ENCODE measurements at places on chromosomes 3 and 15. TPM values are rescaled to one million over a fixed set of nuclear protein-coding genes. Genes with fewer than 3 reads are reported as not detected.

DNA sequence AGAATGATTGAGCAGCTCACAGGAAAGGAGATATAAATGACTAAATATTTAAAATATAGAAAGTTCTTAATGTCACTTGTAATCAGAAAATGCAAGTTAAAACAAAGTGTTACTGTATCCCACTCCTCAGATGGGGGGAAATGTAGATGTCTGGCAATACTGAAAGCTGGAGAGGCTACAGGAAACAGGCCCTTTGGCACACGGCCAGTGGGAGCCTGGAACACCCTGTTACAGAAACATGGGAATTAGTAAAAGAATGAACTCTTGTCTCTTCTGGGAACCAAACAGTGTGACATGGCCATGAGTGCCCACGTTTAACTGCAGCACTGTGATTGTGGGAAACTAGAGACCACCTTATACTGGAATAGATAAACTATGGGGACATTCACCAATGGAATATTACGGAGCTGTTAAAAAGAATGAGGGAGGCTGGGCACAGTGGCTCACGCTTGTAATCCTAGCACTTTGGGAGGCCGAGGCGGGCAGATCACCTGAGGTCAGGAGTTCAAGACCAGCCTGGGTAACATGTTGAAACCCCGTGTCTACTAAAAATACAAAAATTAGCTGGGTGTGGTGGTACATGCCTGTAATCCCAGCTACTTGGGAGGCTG, 50.2 kb downstream of the CDCP1 start:
- DNase-seq = no peak

- DNase-seq = no peak
Measured at GRCh38 chr3:177234121-177234520, 36.8 kb upstream of the TBL1XR1 start.

- DNase-seq = peak; percentile 74
Measured at GRCh38 chr3:174153871-174154270, 705.3 kb upstream of the NAALADL2 start.

- peak; percentile 82 for DNase-seq
Measured at GRCh38 chr3:185280572-185281365, 26.9 kb upstream of the EHHADH start.

DNA sequence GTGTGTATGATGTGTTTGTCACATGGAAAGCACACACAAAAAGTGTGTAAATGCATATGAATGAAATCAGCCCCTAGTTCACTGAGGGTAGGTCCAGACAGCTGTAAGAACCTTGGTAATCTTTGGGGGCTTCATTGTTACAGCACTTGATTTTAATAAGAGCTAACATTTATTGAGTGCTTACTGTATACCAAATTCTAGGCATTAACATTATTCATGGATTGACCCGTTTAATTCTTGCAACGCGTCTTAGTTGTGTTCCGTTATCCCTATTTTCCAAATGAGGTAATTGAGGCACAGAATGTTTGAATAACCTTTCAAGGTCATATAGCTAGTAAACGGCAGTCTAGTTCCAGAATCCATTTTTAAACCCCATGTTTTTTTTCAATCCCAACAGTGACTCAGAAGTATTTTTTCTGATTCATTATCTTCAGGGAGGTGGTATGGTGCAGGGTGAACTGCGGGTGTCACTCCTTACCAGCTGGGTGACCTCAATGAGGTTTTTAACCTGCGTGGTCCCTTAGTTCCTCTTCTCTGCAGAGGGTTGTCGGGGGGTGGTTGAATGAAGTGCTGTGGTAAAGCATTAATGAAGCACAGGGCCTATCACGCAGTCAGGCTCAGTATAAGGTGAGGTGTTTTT, 14.2 kb downstream of the RAB8B start:
- peak; percentile 18 for DNase-seq

DNA sequence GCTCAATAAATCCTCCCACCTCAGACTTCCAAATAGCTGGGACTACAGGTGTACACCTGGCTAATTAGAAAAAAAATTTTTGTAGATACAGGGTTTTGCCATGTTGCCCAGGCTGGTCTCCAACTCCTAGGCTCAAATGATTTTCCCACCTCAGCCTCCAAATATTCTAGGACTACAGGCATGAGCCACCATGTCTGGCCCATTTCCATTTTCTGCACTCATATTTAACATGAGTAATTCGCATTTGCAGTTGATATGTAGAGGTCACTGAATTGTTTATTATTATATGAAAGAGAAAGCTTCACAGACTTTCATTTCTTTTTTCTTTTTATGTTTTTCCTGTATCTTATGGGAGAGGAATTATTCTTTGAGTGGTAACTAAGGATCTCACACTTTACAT, 492.7 kb downstream of the CNTN3 start:
- DNase-seq = no peak

Gene P2RY14
- total RNA-seq = not detected

Gene RTP2
- not detected for total RNA-seq

Gene SNURF
- 13.1 TPM for total RNA-seq

Gene NGRN
- total RNA-seq = 99.3 TPM

Gene CLRN1
- not detected for total RNA-seq

Gene LMLN
- 3.7 TPM for total RNA-seq

Gene CHRM5
- 0.04 TPM for total RNA-seq

Gene ZNF620
- total RNA-seq = 2.5 TPM

Data from PC-3 (cell line).